ENCODE measurements at places on chromosomes 5 and 9.

DNA sequence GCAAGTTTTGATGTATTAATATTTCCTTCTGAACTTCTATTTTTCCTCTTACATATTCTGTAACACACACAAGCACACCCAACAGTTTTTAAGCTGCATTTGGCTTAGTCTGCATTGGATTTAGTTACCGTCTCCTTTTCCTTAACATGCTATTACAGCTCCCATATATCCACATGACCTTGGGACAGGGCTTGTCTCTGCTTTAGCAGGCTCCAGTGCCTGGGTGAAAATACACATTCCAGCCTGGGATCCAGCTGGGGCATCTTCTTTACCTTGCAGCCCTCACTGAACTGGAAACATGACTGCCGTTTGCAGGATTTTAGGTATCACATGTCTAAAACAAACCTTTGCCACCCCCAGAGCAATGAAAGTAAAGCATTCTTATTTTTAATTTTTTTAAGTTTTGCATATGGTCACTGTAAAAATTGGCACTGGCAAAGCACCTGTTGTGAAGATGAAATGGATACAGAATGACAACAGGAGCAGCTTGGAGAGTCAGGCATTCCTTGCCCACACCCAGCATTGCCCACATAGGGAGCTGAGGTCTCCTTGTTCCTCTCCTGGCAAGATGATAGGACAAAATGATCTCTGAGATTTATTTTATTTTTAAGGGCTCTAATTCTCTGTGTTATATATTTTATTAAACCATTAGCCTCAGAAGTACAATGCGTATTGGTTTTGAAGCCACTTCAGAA, 4.0 kb downstream of the GADD45G start:
- no peak for DNase-seq

DNA sequence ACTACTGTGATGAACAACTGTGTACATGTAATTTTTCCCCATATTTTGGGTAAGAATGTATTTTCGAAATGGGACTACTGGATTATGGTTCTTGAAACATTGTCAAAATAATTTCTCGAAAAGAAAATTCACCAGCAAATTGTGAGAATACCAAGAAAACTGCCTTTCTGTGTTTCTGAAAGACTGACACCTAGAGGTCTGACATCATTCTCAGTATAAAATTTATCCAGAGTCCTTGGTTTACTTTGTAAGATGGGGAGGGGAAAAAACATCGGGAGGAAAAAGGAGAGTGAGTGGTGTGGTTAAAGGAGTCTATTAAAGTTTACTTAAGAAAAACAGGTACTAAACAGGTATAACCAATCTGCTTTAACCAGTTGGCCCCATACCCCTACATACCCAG, 149.2 kb downstream of the CEP120 start:
- no peak for DNase-seq

GRCh38 chr5:16515532-16515931, 49.9 kb upstream of the ZNF622 start:
- DNase-seq = no peak

DNA sequence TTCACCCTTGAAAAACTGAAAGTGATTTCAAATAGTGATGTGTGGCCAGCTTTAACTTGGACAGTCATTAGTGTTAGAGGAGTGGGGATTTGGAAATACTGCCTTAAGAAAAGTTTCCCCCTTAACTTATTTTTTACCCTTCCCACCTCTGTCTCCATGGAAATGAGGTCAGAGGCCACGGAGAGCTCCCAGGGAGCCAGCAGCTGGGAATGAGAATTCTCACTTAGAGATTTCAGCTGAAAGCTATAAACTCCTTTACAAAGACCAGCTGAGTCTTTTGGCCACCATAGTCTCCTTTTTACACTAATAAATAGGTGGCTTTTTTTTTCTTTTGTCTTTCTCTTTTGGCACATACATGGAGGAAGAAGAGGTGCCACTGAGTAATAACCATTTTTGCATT, 45.7 kb upstream of the PIK3R1 start:
- peak; percentile 28 for DNase-seq

GRCh38 chr5:74149395-74149794, 491.1 kb downstream of the ENC1 start:
- DNase-seq = peak; percentile 88

DNA sequence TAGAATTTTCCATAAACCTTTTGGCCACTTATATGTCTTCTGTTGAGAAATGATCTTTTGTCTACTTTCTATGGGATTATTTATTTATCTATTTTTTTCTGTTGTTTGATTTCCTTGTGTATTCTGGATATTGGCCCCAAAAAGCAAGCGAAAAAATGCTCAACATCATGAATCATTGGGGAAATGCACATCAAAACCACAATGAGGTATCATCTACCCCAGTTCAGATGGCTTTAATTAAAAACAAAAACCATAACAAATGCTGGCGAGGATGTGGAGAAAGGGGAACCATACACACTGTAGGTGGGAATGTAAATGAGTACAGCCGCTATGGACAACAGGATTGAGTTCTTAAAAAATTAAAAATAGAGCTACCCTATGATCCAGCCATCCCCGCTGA, 125.0 kb upstream of the LPCAT1 start:
- DNase-seq = peak; percentile 94

DNA sequence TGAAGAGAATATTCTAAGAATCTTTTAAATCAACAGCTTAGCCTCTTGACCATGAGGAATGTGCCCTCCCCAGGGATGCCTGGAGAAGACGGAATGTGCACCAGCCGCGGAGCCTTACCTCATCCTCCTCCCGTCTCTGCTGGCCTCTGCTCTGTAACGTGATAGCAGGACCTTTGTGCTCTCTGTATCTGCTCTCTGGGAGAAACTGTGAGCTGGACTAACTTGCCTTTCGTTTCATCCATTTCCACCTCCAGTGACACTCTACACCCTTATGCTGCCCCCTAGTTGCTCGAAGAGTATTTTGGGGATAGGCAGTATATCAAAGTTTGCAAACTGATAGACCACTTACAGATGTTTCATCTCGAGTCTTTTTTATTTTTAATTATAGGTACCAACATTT, 141.4 kb downstream of the NPR3 start:
- DNase-seq = peak; percentile 87

DNA sequence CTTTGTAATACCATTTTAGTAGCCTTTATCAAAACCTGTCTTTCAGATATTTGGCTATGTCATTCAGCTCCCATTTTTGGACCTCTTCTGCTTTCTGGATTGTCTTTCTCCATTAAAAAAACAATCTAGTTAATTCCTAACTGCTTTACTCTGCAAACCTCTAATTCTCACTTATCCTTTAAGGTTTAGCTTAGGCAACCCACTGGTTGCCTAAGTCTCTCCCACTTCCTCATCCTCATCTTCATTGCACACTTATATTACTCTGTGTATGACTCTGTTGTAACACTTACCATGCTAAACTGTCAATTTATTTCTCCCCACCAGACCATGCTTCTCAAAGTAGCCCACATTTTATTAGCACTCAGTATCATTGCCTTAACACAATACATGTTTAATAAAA, 205.0 kb upstream of the DMRTA1 start:
- DNase-seq = no peak

DNA sequence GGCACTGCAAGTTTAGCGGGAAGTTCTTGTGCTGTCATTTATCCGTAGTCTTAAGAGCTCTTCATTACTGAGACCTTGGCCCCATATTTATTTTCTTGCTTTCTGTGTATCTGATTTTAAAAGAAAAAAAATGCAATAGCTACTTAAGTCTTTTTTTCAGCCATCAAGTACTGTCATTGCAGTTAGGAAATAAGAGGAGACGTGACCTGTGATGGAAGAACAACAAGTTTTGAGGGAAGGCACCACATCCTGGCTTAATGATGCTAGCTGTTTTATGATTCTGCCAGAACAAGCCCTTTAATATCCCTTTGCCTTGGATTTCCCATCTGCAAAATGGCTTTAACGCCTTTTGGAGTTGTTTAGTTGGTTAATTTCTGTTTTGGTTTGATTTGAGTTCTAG, 3.8 kb downstream of the RGMB start:
- no peak for DNase-seq

GRCh38 chr5:107570805-107571531, 99.8 kb downstream of the EFNA5 start:
- DNase-seq = no peak

GRCh38 chr5:181099602-181100086, 31.3 kb downstream of the OR2V1 start:
- DNase-seq = no peak

DNA sequence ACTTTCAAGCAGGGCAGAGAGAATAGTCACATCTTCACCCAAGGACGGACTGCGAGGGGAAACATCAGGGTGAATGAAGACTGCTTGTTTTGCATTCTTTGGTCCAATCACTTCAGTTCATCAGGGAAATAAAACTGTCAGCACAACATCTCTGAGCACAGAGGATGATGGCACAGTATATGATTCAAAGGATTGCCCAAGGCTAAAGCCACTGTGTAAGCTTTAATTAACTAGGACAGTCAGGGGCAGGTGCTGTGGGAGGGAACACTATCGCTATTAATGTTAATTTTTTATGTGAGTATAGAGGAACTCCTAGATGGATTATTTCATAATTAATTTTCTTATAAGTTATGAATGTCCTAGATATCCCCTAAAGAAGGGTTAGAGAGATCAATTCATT, 112.1 kb downstream of the BASP1 start:
- DNase-seq = no peak

- DNase-seq = no peak
These were observed 169.9 kb downstream of the TTC39B start for GRCh38 chr9:15137089-15137488.

- no peak for DNase-seq
These were observed 123.0 kb downstream of the C9orf50 start for GRCh38 chr9:129497813-129498450.

DNA sequence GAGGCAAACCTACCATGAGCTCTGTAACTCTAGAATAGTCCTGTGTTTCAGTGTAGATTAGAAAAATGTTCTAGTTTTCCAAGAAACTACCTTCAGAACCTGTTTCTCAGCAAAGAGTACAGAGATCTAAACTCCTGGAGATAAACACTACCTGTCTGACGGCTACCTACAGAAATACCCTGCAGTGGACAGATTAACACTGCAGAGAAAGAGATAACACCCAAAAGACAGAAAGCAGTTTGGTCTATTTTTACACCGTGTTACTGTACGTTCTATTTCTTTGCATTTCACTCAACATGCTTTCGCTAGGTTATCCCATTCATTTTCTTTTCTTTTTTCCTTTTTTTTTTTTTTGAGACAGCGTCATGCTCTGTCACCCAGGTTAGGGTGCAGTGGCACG, 11.6 kb downstream of the SCAI start:
- DNase-seq = no peak

Data from fibroblast of mammary gland (primary cell).